ENCODE measurements at places on chromosomes 13 and 19.

DNA sequence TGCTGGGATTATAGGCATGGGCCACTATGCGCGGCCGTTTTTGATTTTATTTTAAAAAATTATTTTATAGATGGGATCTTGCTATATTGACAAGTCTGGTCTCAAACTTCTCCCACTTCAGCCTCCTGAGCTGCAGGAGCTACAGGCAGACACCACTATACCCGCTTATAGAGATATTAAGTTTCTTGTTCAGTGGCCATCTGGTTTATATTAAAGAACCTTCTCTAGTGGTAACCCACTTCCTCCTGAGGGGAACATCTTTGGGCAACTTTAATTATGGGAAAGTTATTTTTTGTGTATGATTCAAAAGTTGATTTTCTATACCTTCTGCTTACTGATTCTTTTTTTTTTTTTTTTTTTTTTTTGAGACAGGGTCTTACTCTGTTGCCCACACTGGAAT is 172.7 kb downstream of the KLF5 start:
- no peak for DNase-seq

- DNase-seq: no peak
Measured at GRCh38 chr19:42285541-42285941, 16.4 kb upstream of the PRR19 start.

DNA sequence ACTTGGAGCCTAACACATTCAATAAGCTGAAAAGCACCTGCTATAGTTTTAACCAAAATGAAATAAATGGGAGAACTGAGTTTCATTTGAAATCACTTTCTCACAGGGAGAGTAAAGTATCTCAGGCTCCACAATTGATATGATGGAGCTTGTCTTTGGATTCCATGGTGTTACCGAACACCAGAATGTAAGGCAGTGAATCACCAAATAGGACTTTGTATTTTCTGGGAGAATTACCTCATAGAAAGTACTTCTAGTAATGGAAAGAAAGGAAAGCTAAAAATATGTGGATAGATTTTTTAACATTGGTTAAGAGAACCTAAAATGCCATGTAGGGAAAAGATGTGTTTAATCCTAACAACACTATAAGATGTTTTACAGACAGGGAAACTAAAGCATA is 123.6 kb downstream of the NALCN start:
- DNase-seq: no peak

DNA sequence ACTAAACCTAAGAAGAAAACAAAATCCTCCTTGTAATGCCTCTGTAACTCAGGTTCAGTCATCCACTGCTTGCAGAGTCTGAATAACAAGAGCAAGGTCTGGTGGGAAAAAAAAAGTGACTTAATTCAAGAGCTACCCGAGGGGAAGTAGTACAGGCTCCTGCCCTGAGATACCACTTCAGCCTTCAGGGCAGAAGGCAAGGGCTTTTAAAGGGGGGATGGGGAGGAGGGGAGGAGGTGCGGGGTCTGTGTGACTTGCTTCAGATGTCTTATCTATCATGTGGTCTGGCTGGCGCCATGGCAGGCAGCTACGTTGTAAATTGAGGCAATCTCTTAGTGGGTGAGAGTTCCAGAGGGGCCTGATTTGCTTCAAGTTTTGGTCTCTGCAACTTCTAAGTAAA is 66.7 kb downstream of the LRRC63 start:
- DNase-seq: no peak

- no peak for DNase-seq
Measured at GRCh38 chr13:99330942-99331341, 23.7 kb upstream of the GPR183 start.

DNA sequence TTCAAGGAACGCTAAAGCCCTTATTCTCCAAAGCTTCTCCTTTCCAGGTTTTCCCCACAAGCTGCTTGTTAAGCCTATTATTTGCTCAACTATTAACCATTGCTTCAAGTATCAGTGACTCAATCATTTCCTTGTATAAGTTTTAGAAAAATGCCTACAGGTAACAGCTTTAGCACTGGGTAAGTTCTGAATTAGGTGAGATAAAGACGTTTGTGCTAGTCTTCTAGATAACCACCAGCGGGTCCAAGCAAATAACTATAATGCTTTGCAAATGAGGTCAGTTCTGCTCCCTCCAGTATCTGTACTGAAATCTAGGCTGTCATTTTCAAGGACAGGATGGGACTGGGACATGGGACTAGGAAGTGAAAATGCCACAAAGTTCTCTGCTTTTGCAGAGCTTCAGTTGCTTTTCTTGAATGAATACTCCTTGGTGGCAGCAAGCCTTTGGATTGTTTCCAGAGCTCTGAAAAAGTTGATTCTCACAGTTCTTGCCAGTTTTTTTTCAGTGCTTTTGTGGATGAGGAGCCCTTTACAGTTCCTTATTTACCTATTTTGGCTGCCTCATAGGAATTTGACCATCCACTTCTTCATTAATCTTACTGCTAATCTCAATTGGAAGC is 1487.7 kb downstream of the EFNB2 start:
- no peak for DNase-seq

DNA sequence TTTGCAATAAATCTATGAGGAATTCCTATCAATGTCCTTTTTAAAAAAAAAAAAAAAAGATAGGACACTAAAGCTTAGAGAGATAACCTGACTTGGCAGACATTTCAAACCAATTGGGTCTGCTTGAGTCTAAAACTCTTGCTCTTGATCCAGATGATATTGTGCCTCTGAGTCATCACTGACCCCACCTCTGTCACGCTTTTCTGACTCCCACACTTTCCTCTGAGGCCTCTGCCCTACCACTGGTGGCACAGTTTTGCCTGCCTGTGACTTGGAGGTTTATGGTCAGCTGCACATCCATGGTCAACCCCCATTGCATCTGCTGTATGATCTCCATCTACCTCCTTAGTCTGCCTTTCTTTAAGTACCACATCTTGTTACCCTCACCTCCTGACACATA is 328.7 kb downstream of the SPRY2 start:
- DNase-seq: no peak

DNA sequence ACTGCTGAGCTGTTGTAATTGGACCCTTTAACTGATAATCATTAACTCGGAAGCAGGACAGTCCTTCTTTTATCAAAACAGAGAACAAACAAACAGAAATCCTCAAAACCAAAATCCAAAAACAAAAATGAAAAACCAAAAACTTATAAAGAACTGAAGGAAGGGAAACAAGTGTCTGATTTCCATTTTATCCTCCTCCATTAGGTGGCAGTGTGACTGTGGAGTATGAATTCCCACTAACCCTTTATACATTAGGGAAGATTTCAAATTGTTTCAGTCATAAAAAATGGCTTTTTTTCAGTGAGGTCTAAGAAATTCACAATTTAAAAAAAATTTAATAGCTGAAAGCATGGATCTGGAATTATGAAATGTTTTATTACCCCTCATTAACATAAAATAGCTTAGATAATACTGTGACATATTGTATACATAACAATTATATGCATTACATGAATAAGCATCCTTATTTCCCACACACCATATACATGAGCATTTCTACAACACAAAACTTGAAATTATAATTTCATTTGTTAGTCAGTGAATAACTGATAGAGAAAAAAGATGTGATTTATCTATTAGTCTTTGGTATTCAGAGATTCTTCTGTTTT is 1074.3 kb upstream of the PCDH9 start:
- no peak for DNase-seq

DNA sequence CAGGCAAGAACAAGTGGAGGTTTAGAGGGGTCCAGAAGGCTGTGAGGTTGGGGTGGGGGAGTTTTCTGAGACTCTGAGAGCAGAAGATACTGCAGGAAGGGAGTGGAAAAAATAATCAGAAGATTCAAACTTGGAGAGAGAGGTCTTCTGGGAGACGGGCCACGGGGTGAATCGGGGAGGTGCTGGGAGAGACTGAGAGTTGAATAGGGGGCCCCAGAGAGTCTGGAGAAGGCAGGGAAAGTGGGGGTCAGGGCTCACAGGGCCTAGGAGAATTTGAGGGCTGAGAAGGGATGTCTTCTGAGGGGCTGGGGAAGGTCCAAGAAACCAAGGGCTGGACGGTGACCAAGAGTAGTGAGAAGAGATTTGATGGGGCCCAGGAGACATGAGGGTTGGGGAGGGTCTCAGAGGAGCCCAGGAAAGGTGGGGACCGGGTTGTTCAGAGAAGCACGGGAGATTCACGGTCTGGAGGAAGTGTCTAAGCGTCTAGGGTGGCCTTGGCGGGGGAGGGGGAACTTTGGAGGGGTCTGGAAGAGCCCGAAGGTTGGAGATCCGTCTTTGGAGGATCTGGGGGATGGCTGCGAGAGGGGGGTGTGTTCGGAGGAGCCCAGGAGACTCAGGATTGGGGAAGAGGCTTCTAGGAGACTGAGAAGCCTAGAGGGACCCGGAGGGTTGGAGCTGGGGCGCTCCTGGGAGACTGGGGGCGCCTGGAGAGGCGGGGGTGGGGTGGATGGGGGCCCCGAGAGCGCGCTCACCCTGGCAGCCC is 1.5 kb downstream of the KCNC3 start:
- DNase-seq: no peak

GRCh38 chr19:38952395-38953165 is 21.8 kb downstream of the MRPS12 start:
- DNase-seq: no peak

GRCh38 chr19:55467236-55468053 is 2.9 kb upstream of the C19orf85 start:
- DNase-seq: no peak

DNA sequence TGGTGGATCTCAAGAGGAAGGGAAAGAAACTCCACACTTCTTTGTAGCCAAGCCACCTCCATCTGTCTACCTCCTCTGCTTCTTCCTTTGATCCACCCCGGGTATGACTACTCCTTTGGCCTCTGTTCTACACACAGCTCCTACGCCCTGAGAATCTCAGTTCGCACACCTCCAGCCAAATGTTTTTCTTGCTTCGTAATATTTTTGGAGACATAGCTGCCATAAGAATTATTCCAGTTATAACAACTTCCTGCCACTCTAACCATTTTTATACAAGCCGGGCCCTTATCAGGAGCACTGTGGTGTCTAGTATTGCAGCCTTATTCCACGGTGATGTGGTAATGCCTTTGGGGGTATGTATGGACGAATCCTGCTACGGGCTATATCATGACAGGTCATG is 126.7 kb downstream of the STARD13 start:
- no peak for DNase-seq

DNA sequence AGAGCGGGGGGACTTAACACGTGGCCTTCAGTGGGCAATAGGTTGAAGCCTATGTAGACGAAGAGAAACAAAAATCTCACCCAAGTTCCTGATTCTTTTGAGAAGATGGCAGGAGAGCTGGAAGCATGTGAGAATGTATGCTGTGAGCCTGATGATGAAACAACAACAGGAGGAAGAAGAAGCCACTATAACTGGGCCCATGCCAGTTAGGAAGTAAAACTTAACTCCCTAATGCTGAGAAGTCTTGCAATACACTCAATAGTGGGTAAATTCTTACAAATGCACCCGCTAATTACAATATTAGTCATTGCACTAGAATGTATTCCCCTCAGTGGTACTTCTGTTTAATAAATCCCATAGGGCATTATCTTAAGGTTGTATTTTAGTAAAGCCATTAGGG is 9.1 kb downstream of the PCDH17 start:
- DNase-seq: no peak

DNA sequence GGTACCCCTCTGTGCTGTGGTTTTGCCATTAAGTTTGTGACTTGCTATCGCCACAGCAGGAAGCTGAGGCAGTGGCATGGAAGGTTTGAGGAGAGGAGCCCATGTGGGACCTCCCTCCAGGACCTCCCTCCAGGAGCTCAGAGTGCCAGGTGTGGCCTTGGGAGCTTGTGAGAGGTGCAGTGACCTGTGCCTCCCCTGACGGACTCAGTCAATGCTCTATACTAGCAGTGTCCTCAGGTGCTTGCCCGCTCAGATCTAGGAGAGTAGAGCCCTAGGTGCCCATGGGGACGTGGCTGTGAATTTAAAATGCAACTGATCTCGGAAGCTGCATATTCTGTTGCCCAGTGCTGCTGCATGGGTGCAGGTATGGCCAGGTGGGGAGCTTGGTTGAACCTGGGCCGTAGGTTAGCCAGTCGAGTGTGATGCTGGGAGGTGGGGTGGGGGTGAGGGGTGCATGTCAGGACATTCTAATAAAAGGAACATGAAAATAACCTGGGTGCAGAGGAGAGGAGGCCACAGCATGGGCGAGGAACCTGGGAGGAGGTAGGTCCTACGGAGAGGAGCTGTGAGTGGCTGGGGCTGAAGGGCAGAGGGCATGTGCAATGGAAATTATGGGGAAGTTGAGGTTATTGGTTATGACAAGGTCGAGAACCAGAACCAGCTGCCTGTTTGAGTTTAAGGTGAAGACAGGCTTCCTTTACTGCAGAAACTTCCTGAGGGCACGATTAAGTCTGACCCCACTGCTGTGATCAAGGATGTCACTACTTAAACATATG is 41.6 kb downstream of the TEX29 start:
- DNase-seq: no peak

DNA sequence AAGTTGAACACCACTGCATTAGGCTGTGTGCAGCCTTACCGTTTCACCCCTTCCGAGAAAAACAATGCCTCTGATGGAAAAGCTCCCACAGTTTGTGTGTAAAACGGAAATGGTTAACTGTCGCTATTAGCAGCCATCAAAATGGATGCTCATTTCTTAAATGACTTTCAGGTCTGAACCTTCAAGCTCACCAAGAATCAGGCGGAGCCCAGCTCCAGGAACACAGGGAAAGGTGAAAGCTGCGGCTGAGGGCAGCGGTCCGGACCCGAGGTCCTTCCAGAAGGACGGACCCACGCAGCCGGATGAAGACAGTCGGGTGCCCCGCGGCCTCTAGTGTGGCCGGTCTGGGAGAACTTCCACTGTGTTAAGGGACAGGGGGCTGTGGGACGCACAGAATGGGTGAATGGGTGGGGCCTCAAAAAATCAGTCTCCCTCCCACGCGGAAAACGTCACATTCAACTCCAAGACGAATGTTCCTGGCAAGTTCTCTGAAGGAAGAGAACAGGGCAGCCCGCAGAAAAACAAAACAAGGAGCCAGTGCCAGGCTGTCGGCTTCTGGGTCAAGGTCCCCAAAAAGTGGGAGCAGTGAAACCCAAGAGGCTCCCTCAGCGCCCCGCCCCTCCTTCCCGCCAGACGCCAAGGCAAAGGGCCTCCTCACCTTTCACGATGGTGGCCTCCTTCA is 4.9 kb downstream of the IRS2 start:
- DNase-seq: no peak

GRCh38 chr13:45879666-45880065 is 28.1 kb upstream of the SIAH3 start:
- no peak for DNase-seq

DNA sequence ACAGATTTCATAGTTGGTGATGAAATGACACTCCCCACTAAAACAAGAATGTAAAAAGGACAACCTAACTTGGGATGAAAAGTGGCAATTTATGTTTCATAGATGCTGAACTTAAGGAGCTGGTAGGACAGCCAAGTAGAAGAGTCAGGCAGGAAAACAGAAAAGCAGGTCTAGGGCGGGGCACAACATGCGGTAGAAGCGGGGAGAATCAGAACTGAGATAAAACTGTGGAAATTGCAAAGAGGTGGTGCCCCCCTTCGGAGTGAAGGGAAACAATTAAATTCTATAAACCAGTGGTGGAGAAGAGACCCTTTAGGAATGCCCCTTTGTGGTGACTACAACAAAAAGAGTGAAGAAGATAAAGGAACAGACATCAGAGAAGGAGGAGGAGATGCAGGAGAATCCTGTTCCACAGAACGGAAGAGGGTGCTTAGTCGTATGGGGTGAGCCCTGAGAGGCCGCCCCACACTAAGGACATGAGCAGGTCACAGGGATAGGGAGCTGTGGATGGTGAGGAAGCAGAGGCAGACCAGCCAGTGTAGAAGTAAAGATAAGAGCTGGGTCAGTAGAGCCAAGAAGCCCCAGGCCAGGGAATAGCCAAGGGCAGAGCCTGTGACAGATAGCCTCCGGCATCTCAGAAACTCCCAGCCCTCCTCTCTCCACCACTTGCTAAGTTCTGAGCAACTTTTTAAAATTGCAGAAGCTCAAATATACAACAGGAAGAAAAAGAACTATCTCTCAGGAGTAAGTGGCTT is 100.3 kb upstream of the DOCK9 start:
- DNase-seq: no peak
